ENCODE measurements at places on chromosomes 7 and 10. TPM values are rescaled to one million over a fixed set of nuclear protein-coding genes. Genes with fewer than 3 reads are reported as not detected.

Gene WDR91
- 8.7 TPM for total RNA-seq

Gene RNF133
- not detected for total RNA-seq

Gene CARD11
- 22.9 TPM for total RNA-seq

Gene ATRNL1
- total RNA-seq, result 11.7 TPM

Gene GPR26
- not detected for total RNA-seq

Gene SPDYE5
- total RNA-seq, result not detected

Gene TEX36
- total RNA-seq, result not detected

DNA sequence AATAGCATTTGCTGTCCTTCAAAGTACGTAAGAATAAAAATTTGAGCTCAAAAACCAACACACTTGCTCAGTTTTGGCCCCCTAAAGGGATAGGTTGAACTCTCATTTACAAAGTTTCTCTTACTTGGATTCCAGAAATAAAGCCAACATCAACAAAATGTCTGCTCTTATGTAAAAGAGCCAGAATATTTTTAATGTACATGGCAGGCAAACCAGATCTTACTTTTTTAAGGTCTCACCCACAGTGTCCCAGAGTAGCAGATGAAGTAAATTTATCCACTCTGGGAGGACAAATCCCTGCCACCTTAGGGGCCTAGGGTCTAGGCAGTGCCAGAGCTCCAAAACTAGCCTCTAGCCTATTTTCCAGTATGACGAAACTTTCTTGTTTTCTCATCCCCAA lies 159.6 kb downstream of the SKAP2 start:
- no peak for DNase-seq

DNA sequence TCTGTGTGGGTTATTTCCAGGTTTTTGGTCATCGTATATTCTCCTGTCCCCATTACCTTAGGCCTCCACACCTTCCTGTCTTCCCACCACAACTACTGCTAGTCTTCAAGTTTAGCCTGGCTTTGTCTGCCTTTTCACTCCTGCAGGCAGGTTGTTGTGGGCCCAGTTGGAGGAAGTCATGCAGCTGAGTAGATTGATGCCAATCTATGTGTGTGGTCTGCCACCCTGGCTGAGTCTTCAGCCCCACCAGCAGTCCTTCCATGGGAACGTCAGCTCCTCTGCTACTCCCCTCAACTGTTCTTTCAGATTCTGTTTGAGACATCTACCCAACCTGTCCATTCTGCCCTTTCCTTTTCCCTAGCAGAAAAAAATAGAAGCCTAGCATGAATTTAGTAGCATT lies 6.3 kb downstream of the RINT1 start:
- DNase-seq, result no peak

- DNase-seq, result no peak
Observed at GRCh38 chr7:34373940-34374339, 284.1 kb upstream of the NPSR1 start.

DNA sequence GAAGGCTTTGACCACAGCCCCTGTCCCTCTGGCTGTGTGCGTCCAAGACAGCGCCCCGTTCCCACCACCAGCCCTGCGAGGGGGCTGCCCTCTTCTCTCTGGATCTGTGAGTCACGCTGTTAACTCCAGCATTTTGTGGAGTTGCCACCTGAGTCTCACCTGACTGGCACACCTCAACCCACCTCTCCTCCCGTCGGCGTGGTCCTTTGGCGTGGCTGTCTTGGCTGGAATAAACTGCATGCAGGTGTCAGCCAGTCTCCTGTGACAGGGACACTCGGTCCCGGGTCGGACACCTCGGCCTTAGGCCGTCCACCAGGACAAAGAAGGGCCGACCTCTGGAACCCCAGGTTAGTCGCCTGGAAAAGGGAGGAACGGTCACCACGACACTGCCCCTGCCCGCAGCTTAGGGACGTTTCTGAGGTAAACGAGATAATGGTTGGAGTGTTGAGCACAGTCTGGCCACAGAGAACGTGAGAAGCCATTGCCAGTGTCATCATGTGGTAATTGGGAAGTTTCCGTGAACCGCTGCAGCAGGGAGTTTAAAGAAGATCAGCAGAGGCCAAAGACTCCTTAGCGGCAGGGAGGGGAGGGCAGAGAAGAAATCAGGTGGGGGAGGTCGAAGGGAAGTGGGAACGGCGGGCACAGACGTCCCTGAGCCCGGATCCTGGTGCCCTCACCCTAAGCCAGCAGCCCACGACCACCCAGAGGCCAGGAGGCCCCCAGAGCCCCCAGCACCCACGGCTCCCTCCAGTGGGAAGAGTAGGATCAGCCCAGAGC lies 73.6 kb upstream of the FAM20C start:
- DNase-seq, result no peak

GRCh38 chr10:43128958-43129706 lies 9.1 kb upstream of the CSGALNACT2 start:
- DNase-seq, result peak; percentile 56

DNA sequence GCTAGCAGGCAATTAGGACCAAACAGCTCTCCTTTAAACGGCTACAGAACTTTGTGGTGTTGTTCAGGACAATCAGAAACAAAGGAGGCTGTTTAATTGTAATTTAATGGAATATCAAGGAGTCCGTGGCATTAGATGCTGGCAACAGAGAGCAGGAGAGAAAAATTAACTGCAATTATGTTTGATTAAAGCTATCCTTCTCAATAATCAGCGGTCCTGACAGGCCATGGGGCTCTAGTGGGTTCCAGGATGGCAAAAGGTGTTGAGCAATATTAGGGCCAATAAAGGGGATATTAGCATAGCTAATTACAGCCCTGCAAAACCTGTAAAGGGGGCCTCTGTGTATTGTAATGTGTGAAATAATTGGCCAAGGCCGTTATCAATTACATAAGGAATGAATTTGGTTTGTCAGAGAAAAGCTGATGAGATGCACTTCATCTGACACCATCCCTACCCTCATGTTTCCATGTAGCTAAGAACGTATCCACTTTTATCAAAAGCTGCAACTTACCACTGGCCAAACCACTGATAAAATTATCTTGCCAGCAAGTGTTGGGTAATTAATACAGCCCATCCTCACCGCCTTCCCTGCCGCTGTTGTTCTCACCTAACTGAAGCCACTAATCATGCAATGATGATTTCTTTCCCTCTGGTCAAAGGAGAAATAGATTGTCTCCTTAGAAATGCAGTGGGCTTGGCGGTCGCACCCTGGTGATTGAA lies 81.6 kb downstream of the EBF3 start:
- no peak for DNase-seq

- DNase-seq, result no peak
Observed at GRCh38 chr7:112361154-112361553, 89.1 kb upstream of the IFRD1 start.

GRCh38 chr7:47803846-47804245 lies 144.4 kb downstream of the PKD1L1 start:
- DNase-seq, result no peak

DNA sequence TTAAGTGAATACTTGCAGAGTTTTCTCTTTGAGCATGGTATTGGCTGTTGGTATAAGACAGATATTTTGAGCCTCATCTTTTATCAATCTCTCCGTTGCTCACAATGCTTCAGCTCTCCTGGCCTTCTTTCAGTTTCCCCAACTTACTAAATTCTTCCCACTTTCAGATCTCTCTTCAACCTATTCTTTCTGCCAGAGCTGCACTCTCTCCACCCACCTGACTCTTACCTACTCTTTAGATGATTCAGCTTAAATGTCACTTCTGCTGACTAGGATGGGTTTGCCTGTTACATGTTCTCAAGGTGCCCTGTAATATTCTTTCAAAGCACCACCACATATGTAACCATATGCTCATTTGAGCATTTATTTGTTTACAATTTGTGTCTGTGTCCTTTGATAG lies 1.6 kb downstream of the EXOSC1 start:
- no peak for DNase-seq

- no peak for DNase-seq
Observed at GRCh38 chr10:51867956-51868355, 168.6 kb upstream of the CSTF2T start.

- DNase-seq, result no peak
Observed at GRCh38 chr7:632831-633210, 93.7 kb upstream of the DNAAF5 start.

DNA sequence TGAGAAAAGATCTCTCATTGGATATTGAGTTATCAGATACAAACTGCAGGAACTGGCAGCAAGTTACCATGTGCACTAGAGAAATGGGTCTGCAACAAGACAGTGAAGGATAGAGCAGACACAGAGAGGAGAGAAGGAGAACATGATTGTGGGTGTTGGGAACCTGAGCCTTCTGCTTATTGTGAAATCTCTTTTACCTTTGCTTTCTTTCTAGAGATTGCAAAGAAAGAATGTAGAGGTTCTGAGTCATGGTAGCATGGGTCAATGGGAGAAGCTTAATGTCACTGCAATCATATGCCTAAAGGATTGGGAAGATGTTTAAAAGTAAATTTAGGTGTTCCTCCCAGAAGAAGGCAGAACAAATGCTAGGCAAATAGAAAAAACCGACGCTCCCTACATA lies 821.4 kb downstream of the CCSER2 start:
- DNase-seq, result no peak

DNA sequence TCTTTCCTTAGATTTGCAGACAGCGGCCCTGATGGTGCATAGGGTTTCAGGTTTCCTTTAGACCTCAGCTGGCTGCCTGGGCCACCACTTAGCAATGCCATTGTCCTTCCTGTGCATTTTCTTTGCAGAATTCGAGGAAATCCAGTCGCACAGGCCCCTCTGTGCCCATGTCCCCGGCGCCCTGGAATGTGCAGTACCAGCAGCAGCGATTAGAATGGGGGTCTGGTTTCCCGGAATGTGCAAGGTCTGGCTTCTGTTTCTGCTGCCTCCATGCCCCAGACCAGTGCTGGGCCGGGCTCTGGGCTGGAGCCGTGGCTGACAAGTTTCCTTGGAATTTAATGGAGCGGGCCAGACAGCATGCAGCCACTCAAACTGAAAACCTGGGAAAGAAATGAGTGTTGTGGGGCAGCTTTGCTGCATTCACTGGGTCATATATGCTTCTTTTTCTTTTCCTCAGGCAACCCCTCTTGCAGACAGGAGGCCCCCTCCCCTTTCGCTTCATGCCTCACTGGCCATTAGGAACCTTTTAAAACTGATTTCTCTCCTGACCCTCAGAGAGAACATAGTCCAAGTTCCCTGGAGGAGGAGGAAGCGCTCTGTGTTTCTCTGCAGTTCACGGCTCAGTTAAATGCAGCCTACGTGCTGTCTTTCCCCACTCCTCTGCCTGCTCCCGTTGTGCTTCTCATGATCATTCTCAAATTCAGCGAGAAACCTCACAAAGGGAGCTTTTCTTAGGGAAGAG lies 14.4 kb downstream of the HTRA1 start:
- no peak for DNase-seq

- DNase-seq, result no peak
Observed at GRCh38 chr7:22393913-22394729, 37.2 kb upstream of the RAPGEF5 start.

DNA sequence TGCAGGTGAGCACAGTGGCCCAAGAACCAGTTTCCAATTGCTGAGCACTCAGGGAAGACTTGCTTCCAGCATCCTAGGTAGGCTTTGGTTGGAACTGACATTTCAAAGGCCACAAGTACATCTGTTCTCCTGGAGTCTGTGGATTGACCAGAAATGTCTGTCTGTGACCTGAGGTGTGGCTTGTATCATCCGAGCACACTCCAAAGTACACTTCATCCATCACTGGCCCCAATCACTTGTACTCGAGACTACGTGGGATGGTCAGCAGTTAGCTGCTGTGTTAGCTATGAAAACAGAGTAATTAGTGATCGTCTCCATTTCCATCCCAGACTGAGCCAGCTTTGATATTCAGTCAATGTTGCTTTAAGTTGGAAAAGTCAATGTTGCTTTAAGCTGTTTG lies 45.0 kb downstream of the MKI67 start:
- DNase-seq, result no peak

DNA sequence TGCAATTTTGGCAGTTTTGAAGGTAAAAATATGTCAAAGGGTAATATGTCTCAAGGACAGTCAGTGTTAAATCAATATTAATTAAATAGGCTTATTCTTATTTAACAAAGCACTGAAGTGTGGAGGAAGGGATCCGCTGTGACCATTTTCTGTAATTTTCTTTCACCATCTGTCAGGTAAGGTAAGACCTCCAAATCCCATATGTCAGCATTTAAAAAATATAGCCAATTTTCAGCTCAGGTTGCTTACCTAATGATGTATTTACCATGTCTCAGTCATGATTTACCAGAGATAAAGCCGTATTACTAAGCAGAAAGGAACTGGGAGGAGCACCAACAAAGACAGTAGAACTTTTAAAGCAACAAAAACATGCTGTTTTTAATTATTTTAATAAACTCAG lies 683.9 kb downstream of the CCSER2 start:
- no peak for DNase-seq

DNA sequence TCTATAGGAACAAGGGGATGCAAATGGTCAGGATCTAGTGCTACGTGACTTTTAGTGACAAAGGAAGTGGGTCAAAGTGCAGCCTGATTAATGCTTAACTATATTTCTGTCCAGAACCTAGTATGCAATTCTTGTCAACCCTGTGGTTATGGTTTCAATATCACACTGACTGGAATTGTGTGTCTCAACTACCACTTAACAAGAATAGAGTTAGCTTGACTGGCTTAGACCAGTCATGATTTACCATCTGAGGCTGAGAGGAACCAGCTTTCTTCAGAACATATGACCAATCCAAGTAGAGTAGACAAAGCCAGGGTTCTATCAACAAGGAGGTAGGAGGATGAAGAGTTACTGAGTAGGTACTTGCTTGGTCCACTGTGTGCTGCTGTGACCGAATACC lies 54.4 kb downstream of the MYPN start:
- DNase-seq, result no peak

DNA sequence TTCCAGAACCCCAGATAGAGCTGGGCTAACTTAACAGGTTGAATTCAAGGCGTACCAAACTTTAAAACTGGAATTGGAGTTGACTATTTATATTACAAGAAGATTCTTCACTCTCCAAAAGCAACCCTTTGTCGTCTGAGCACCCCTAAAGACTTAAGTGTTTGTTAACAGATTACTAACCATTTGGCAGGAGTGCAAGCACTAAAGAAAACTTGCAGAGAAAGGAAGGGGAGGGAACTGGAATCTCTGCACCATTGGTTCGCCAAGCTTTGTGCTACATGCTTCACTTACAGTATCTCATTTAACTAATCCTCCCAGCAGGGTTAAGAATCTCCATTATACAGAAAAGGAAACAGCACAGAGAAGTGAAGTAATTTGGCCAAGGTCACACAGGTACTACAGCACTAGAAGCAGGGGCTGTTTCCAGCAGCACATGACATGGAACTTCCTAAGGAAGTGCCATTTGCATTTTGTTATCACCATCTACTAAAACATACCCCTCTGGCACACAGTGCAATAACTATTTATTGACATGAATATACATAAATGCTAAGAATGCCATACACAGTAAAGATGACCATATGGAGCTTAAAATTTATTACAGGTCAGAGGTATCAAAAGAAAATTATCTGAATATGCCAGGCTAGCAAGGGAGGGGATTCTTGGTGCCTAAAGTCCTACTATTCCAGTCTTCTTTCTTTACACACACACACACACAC lies 201.2 kb downstream of the KCNMA1 start:
- no peak for DNase-seq

GRCh38 chr10:59073456-59074053 lies 102.9 kb upstream of the PHYHIPL start:
- DNase-seq, result no peak

DNA sequence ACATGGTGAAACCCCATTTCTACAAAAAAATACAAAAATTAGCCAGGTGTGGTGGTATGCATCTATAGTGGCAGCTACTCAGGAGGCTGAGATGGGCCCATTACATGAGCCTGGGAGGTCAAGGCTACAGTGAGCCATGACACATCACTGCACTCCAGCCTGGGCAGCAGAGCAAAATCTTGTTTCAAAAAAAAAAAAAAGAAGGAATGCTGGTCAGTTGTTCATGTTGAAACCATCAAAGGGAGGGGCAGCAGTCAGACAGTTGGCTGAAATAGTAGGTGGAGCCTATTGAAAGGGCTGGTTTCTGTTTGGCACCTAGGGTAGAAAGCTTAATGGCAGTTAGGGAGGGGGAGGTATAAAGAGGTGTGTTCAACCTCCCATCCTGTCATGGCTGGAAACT lies 323.0 kb downstream of the GALNT17 start:
- no peak for DNase-seq
